ENCODE measurements at places on chromosomes 3 and 15.

DNA sequence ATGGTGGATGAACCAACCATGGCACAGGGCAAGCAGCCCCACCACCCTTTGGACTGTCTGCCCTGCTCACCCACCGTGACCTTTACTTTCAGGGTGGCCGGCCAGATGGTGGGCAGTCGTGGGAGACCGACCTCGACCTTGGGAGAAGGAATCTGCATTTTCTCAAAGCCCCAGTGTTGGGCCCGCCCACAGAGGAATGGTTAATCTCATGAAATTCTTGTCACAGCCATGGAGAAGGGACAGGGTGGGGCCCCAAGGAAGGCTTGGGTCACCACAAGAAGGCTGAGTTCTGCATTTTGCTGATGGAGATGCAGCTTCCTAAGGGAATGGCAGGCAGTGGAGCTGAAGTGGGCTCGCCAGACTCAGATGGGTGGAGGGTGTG is 2.9 kb downstream of the PLXND1 start:
- DNase-seq: no peak

GRCh38 chr3:58519668-58520402 is 17.2 kb downstream of the ACOX2 start:
- no peak for DNase-seq

DNA sequence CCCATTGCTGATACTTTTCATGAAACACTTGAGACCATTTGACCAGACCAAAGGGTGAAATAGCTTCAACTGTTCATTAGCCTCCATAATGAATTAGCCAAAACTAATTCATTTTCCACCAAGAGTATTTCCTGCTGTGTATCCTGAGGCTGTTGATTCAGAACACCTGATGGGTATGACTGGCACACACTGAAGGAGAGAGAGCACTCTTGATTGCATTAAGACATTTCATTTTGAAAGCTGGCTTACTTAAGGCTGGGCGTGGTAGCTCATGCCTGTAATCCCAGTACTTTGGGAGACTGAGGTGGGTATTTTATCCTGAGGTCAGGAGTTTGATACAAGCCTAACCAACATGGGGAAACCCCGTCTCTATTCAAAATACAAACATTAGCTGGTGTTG is 175.6 kb downstream of the AGBL1 start:
- no peak for DNase-seq

DNA sequence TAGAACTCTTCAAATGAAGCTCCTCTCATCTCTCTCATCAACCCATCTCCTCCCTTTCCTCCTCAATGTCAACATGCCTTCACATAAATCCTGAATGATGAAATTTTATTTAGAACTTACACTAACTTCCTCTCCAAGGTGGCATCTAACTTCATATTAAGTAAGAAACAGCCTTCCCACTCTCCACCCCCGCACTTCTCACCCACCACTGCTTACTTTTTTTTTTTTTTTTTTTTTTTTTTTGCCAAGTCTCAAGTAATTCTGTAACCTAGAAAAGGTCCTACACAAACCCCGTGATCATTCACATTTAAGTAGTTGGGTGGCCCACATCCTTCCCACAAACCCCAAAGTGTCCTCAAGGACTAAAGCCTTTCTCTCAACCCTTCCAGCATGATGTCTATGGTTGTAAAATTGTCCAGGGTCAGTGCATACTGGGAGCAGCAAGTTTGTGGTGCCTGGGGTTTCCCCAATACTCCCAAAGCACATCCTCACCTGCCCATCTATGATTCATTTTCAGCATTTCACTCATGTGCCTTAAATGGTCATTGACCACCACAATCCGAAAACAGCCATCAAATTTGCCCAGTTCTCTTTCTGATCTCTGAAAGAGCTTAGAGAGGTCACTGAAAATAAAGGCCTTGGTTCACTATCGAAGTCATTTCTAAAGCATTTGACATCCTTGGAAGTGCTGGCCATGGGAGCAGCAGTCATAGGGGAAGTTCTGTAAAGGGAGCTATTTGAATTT is 47.2 kb downstream of the CD86 start:
- no peak for DNase-seq

DNA sequence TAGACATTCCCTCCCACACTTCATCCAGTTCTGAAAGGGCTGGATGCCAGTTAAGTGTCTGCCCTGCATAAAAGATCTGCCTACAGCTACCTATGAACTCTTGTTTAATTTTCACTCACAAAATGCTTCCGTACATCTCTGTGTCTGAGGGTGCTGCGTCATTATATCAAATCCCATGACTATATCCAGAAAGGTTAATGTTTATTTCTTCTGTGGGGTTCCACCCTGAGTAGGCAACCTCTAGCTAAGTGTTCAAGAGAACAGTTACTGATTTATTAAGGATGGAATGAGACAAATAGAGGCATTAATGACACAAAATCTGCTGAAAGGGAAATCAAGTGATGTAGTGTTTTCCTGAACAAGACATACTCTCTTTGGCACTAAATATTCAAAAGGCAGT is 220.2 kb downstream of the MTHFS start:
- DNase-seq: no peak

- DNase-seq: no peak
Measured at GRCh38 chr3:25259871-25260270, 168.2 kb upstream of the RARB start.

DNA sequence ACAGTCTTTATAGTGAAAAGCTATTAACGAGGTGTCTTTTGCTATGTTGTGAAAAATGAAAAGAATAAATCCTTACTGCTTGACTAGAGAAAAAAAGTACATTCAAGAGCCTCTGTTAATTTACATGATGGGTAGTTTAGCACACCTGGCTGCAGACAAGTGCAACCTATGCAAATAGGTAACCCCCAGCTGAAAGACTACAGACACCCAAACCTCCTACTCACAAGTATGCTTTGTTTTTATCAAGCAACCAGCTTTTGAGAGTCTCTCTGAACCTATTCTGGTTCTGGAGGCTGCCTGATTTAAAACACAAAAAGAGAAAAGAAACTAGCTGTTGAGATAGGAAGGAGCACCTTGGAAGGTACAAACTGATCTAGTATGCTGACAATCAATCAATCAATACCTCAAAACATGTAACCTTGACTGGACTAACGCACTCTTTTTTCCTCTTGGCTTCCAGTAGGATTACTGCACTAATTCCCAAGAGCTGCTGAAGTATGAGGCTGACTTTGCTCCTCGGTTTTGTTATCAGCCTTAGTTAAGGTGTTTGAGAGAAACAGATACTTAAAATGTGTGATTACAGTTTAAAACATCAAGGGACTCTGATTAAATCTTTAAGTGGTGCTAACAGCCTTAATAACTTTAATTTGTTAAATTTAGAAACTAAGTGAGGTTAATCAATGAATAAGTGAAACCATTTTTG is 63.6 kb downstream of the OSBPL10 start:
- DNase-seq: no peak

DNA sequence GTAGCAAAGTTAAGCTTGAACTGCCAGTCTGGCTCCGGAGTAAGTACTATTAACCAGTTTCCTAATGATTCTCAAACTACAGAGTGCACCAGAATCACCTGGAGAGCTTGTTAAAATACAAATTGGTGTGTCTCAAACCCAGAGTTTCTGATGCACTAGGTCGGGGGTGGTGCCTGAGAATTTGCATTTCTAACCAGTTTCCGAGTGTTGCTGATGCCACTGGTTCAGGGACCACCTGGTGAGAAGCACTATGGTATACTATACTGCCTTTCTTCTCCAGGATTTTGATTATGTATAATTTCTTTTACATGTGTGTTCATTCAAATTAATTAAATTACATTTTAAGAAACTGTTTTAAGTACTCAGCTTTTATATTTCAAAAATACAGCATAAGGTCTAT is 48.8 kb upstream of the PLSCR5 start:
- no peak for DNase-seq

- no peak for DNase-seq
Measured at GRCh38 chr3:57961828-57962447, 46.3 kb upstream of the FLNB start.

- no peak for DNase-seq
Measured at GRCh38 chr3:156576651-156577348, 21.9 kb upstream of the SSR3 start.

DNA sequence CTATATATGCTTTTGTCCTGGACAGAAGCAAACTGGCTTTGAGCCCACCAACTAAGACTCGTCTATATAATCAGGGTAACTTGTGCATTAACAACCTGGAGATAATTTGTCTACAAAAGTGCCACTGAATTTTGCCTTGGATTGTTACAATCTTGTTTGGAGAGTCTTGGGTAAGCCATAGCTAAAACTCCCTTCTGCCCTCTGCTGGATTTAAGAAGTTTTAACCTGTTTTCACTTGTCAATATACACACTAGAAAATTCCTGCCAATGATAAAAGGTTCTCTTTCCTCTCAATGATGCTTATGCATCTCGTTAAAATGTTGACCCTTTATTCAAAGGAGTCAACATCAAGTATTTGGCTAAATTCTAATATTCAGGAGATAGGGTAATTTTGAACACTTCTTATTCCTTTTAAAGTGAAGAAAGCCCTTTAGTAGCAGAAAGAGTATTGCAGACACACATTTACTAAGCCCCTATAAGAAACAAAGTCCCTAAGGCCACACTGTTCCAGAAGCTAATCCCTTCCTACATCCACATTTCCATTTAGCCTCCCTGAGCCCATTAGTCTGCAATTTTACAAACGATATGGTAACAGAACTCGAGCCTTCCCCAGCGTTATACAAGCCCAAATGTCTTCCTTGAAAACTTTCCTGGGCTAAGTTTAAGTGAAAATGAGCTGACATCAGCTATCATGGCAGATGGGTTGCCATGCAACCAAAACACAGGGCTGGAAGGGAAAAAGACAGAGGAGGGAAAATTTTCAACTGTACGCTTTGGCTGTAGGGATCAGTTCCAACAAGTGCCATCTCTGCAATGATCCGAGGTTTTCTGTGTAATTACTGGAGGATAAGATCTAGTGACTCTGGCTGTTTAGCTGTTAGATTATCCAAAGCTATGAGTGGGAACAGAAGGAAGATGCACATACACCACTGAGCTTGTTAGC is 75.9 kb upstream of the FGF12 start:
- DNase-seq: no peak

DNA sequence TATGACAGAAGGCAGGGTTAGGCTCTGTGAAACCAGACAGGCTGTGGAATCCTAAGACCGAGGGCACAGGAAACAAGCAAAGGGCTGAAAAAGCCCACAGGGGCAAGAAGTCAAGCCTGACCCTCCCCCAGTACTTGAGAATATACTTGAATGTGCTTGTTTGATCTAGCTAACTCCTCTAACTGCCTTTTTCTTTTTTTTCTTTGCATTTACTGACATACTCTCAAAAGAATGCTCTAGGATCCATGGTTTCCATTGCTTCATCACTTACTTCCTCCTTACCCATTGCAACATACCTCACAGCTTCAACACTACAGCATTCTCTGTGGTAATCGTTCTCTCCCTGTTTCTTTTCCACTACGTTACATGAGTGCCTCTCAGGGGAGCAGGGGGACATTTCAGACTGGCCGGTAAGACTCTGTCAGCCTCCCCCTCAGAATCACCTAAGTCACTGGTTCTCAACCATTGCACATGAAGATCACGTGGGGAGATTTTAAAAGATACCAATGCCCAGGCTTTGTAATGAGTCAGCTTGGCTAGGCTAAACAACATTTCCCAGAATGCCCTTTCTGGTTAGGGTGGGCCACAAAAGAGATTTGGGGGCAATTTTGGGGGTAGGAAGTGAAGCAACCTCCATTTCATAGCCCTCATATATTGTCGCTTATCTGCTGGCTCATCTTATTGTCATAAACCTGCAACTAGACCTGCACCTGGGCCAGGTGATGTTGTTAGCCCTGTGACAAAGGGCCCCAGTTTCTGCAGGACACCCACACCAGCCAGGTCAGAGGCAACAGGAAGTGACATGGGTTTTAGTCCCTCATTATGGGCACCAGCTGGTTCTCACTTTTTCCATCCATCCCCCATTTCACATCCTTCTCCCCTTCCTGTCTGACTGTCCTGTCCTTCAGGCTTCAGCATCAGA is 24.6 kb upstream of the RSL24D1 start:
- no peak for DNase-seq

DNA sequence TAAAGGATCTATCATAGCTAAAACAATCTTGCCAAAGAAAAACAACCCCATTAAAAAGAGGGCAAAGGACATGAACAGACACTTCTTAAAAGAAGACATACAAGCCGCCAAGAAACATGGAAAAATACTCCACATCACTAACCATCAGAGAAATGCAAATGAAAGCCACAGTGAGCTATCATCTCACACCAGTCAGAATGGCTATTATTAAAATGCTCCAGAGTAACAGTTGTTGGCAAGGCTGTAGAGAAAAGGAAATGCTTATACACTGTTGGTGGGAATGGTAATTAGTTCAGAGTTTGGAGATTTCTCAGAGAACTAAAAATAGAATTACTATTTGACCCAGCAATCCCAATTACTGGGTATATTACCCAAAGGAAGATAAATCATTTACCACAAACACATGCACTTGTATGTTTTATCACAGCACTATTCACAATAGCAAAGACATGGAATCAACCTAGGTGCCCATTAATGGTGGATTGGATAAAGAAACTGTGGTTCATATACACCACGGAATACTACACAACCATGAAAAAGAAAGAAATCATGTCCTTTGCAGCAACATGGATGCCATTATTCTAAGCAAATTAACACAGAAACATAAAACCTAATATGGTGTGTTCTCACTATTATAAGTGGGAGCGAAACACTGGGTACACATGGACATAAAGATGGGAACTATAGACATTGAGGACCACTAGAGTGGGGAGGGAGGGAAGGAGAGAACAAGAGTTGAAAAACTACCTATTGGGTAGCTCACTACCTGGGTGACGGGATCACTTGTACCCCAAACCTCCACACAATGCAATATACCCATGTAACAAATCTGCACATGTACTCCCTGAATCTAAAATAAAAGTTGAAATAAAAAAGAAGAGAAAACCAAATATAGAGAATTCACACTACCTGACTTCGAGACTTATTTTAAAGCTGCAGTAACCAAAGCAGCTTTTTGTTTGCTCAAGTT is 32.6 kb downstream of the ITGA11 start:
- DNase-seq: no peak

GRCh38 chr3:87398168-87398801 is 121.9 kb upstream of the POU1F1 start:
- DNase-seq: no peak

- DNase-seq: no peak
Measured at GRCh38 chr15:68383161-68384074, 48.5 kb downstream of the ITGA11 start.

DNA sequence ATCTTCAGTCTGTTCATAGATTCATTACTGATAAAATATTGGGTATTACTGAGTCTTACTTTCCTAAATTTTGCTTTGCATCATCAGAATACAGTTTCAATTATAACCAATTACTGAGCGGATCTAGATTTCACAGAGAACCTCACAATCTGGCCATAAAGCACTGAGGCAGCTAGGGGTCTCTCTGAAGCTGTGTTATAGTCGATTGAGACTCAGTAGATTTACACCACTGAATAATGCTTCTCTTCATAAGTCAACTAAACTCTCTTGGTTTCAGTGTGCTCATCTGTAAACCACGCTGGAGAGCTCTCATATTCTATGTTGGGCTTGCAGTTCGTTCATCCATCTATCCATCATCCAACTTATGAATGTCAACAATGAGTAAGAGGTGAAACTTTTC is 180.6 kb downstream of the GREM1 start:
- no peak for DNase-seq

GRCh38 chr15:72033285-72033684 is 84.7 kb downstream of the MYO9A start:
- DNase-seq: no peak

GRCh38 chr3:4732925-4733324 is 239.8 kb downstream of the ITPR1 start:
- no peak for DNase-seq

Measured in stimulated activated CD4-positive, alpha-beta T cell treated with anti-CD3 and anti-CD28 coated beads, TNF-alpha, amount 100 ng/mL, for 1 hour (primary cell).